Epithelial cell of proximal tubule (primary cell): ENCODE measurements at places on chromosomes 16 and 17. TPM values are rescaled to one million over a fixed set of nuclear protein-coding genes. Genes with fewer than 3 reads are reported as not detected.

Gene CCP110
- total RNA-seq = 7.2 and 9.6 TPM in 2 replicates

Gene HES7
- 0.35 TPM in 1 of 2 replicates, not detected in the other for total RNA-seq

Gene ASGR2
- not detected in 2 replicates for total RNA-seq

Gene ZG16B
- 0.06 and 2.1 TPM in 2 replicates for total RNA-seq

Gene CD300E
- not detected in 2 replicates for total RNA-seq

Gene KREMEN2
- total RNA-seq = 0.72 and 4.2 TPM in 2 replicates

Gene ERBB2
- 29.4 and 53.3 TPM in 2 replicates for total RNA-seq

Gene TBC1D3I
- total RNA-seq = not detected in 2 replicates

Gene NXPH3
- total RNA-seq = 0.07 and 0.69 TPM in 2 replicates

Gene CBX1
- total RNA-seq = 99.7 and 105 TPM in 2 replicates

Gene KRT40
- total RNA-seq = not detected in 2 replicates

Gene METTL23
- 30.0 and 34.7 TPM in 2 replicates for total RNA-seq

Gene NUPR1
- not detected in 2 replicates for total RNA-seq

Gene MPP2
- 2.5 and 14.1 TPM in 2 replicates for total RNA-seq

Gene TBX2
- 1.7 and 2.2 TPM in 2 replicates for total RNA-seq

Gene SKAP1
- total RNA-seq = 1.5 and 11.4 TPM in 2 replicates

Gene CLEC18B
- total RNA-seq = 0.43 and 18.7 TPM in 2 replicates

Gene KRTAP9-4
- not detected in 2 replicates for total RNA-seq

Gene AXIN2
- 1.4 and 1.8 TPM in 2 replicates for total RNA-seq

Gene OTOA
- total RNA-seq = not detected in 2 replicates

Gene SULT1A4
- 2.2 and 2.9 TPM in 2 replicates for total RNA-seq
